ENCODE measurements at places on chromosomes 2 and 18.
A peak's percentile ranks its signal among the peaks of the same experiment; 100 is the strongest.

- no peak for DNase-seq
Observed at GRCh38 chr2:10370895-10371294, 68.2 kb downstream of the HPCAL1 start.

GRCh38 chr18:48750485-48751175 lies 200.1 kb downstream of the SMAD7 start:
- no peak for DNase-seq

- DNase-seq: no peak
Observed at GRCh38 chr2:148653437-148653836, 8.9 kb downstream of the EPC2 start.

DNA sequence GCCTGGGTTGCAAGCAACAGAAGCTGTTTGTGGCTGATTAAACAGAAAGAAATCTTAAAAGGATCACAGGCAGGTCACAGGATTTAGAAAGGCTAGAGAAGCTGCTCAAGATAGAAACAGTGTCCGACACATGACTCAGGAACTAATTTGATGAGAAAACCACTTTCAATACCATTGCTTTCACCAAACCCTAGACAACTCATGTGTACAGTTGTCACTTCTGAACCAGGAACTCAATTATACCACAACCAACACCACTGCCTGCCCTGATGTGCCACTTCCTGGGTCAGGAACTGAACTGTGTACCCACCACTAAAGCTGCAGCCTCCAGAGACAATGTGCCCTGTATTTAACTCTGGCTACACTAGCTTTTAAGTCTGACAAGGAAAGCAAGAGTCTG lies 56.0 kb downstream of the TMEM247 start:
- no peak for DNase-seq

- no peak for DNase-seq
Observed at GRCh38 chr2:8632755-8633154, 49.1 kb upstream of the ID2 start.

- no peak for DNase-seq
Observed at GRCh38 chr18:72128649-72129048, 415.5 kb downstream of the CBLN2 start.

GRCh38 chr2:224382973-224383555 lies 18.8 kb downstream of the FAM124B start:
- no peak for DNase-seq

- DNase-seq: no peak
Observed at GRCh38 chr18:9961041-9961440, 47.2 kb downstream of the VAPA start.

- DNase-seq: no peak
Observed at GRCh38 chr2:98550165-98550564, 58.1 kb downstream of the COA5 start.

DNA sequence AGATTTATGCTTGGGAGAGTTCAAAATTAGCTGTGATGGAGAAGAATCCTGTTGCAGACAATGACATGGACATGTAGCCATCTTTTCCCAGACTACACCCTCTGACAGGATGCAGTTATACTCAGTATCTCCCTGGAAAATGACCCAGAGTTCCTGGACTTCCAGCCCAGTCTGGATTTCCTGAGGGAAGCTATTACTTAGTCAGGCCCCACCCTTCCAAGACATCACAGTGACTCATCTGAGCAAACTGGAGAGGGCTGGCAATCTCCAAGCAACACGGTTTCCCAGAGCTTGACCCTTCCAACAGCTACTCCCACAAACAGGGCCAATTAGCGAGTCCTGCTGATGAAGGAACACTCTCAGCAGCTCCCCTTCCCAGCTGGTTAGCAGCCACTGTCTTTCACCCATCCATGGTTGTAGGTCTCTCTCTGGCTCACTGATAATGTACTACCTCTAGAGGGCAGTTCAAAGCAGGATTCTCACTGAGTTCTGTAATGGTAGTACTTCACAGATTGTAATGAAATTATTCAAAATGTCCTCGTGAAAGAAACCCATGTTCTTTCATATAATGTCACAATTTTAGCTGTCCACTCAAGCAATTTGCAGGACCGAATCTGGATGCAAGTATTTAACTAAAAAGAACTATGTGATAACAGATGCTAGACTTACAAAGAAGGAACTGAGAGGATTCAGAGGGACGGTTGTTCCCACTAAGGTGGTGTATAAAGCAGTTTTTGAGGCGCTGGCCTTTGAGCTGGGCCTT lies 110.2 kb downstream of the MDH1 start:
- no peak for DNase-seq

DNA sequence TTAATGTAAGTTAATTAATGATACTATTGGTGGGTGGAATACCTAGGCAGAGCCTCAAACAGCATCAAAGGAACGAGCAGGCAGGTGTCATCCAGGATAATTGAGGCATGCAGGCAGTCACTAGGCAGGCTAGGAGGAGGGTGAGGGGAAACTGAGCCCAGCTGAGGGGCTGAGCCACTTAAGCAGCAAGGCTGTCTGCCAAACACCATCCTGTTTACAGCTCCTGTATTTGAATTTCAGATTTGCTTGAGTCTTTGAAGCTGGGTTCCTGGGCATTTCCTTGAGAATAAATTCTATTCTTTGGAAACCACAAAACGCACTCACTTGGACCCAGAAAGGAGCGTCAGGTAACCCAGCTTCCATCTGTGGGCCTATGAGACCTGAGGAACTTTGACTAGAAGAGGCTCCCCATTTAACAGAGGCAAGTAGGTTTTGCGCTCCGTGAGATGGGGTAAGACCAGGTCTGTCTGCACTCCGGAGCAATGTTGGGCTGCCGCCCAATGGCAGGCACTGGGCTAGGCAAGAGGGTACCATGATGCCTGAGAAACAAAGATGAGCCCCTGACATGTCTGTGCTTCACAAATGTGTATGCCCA lies 2.0 kb downstream of the EDAR start:
- DNase-seq: no peak

DNA sequence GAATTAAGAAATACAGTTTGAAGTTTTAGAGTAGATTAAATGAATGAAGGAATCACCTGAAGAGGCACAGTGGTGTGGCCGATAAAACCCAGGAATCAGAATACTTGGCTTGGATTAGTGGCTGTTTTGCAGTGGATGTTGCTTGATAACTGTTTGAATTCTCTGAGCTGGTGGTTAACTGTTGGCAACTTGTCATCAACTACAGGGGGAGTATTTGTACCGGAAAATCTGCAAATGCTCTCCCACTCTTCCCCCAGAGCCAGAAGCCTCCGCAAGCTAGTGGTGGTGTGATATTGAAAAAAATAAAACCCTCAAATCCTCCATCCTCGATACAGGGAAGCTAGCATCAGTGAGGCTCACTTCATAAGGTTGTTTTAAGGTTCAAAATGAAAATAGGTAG lies 326.7 kb downstream of the DPP10 start:
- no peak for DNase-seq

- DNase-seq: no peak
Observed at GRCh38 chr18:23137097-23137635, 1.9 kb downstream of the CABLES1 start.

- no peak for DNase-seq
Observed at GRCh38 chr2:238344517-238344916, 24.2 kb downstream of the TRAF3IP1 start.

GRCh38 chr18:49647496-49648168 lies 85.8 kb downstream of the LIPG start:
- DNase-seq: no peak

DNA sequence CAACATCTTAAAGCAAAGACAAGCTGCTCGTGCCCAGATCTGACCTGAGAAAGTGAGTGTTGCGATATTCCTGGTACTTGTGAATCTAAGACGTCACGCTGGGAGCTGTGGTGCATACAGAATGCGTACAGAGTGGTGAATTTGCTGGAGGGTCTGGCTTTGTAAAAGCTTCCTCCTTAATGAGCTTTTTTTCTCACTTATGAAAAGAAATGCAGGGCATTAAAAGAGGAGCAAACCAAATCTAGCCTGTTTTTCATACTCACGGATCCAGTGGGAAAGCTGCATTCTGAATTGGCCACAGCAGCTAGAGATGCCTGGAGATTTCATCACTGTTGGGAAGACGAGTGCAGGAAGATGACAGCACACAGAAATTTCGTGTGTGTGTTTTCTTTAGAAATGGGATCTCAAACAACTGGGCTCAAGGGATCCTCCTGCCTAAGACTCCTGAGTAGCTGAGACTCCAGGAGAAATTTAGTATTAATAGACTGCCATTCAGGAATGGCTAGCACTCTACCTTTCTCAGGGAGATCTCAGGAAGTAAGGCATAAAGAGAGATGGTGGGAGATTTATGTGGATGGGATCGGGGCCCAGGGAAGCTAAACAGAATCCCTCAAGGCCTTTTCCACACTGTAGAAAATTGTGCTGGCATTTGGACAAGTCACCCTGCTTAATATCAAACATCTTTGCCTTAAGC lies 181.3 kb downstream of the ALPK2 start:
- peak; percentile 64 for DNase-seq

GRCh38 chr2:191347881-191348280 lies 102.7 kb downstream of the MYO1B start:
- no peak for DNase-seq

GRCh38 chr2:54239427-54239826 lies 16.6 kb downstream of the TSPYL6 start:
- DNase-seq: peak; percentile 43

GRCh38 chr18:75139226-75139911 lies 69.6 kb downstream of the PTGR3 start:
- DNase-seq: no peak

GRCh38 chr2:15539999-15540398 lies 21.1 kb downstream of the NBAS start:
- DNase-seq: no peak

DNA sequence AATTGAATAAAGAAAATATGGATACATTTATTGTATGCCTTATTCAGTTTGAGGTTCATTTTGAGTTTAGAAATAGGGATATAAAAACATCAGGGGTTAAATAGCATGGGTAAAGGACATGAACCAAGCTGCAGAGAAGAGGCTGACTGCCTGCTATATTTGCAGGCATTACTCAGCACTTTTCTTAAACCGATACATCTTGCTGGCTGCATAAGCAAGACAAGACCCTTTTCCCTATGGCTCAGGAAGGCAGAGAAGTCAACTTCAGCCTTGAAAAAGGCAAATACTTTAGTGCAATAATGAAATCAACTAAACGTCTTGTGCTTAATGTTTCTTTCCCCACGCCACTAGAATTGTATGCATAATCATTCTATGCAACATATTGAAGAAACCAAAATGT lies 36.4 kb downstream of the SCN1A start:
- peak; percentile 83 for DNase-seq

- DNase-seq: no peak
Observed at GRCh38 chr2:135636982-135637381, 104.7 kb upstream of the UBXN4 start.

DNA sequence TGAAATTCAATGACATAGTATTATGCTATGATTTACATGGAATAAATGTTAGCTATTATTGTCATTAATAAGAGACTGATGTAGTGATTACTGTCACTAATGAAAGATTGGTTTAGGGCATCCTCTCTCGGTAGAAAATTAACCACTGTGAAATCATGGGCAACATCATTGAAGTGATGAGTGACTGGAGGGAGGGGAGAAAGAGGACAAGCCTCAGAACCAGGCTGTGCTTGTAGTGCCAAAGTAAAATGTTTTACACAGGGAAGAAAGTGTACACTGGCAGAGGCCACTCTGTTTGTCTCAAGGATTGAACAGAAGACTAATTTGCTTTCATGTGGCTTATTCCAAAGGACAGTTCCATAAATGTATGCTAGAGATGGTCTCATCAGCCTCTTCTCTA lies 456.2 kb upstream of the TCF4 start:
- DNase-seq: no peak

Measured in NCI-H2227 treated with DMSO at 0.1 percent for 48 hours (cell line).